ENCODE measurements at places on chromosomes 12 and 14.

- no peak for DNase-seq
These were observed 69.3 kb upstream of the IGF1 start for GRCh38 chr12:102549691-102550090.

- no peak for DNase-seq
These were observed 56.6 kb upstream of the CRACR2A start for GRCh38 chr12:3809357-3810015.

DNA sequence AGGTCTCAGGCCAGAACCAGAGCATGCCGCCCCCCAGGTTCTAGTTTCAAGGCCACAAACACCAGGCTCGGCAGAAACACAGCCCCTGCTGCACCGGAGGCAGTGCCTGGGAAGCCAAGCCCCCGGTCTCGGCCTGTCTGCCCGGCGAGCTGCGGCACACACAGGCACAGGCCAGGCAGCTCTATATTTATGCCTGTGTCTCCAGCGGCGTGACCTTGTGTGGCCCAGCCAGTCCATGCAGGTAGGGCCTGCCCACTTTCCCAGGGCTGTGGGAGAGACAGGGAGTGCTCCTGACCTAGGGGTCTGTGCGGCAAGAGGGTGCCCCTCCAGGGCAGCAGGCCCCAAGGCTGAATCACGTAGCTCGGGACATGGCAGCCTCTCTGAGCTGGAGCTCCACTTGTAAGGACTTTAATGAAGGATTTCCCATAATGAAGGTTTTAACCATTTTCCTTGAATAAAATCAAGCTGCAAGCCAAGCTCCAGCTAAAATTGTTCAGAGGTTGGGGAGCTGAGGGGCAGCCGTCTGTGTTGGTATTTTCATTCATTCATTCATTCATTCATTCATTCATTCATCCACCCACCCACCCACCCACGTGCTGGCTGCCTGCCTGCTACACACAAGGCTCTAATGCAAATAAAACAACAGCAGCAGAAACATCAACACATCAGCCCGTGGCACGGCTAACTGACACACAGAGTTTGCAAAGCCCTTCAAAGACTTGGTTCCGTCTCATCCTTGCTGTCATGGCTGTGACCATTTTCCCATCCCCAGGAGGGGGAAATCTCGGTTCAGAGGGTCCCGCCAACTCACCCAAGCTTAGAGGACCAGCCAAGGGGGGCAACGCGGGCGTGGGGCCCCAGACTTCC lies 92.0 kb downstream of the RFLNA start:
- DNase-seq = no peak

DNA sequence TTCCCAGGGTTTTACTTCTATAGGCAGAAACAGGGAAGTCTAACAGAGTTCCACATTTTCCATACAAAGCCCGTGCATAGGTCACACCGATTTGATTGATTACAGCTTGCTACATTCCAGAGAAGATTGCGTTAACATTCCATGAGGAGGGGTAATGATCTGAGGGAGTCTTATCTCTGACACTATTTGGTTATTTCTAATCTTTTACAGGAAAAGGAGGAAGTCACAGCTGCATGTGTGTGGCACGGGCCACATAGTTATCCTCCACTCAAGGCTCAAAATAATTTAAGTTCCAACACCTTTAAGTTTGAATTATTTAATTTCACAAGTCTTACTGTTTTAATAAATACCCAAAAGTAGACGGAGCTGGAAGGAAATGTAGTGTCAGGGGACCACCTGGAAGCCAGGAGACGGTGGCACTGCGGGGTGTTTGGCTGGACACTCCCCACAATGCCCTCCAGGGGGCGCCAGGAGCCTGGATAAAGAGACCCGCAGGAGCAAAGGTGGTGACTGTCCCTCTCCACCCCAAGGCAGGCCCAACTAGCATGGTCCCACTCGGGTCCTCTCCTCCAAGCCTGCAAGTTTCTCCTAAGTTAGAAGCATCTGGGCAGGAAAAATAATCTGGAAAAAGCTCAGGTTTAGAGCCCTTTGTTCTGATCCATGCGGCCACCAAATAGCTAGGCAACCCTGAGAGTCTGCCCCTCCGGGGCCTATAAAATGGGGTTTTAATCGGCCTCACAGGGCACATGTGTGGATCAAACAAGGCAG lies 20.2 kb downstream of the KRT8 start:
- DNase-seq = peak; percentile 69

DNA sequence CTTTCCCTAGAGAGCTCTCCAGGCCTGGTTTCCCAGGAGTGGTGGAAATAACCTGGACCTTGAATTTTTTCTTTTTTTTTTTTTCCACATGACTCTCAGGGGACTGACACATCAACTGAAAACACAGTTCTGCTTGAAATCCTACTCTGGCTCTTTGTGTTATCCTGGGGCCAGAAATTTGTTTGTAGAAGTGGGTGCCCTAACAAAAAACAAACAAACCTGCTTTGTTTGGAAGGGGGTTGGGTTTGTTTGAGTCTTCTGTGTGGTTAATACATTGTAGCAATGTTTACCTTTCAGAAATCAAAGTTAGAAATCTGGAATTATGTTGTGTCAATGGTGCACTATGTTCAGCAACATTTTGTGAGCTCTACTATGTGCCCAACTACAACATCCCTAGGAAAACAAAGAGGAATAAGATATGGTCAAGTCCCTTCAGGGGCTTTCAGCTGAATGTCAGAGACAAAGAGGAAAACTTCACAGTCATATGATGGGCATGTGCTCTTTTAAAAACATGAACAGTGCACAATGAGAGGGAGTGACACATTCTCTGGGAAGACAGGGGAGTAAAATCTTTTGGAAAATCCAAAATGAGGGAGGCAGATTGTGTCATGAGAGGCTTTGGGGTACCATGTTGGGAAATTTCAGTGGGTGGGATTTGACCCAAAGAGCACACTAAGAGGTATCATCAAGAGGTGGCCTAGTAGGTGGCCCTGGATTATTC lies 1.5 kb upstream of the IGF1 start:
- no peak for DNase-seq

DNA sequence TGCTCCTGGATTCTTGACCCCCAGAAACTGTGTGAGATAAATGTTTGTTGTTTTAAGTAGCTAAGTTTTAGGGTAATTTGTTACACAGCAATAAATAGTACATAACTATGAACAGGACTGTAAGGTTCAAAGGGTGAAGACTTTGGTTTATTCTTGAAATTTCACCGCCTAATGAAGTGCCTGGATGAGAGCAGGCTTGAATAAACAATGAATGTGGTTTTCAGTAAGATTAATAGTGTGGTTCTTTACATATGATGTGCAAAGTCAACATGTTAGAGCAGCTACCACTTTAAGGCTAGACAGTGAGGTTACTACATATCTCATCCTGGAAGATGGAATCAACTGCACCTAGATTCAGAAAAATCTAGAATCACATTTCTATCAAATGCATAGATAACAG lies 145.2 kb upstream of the BTG1 start:
- no peak for DNase-seq
